Pons (tissue), 1 donor: ENCODE measurements at places on chromosomes 16 and 17.

GRCh38 chr16:55043499-55043898 lies 112.8 kb downstream of the IRX5 start:
- no peak for DNase-seq

GRCh38 chr16:84603940-84604339 lies 13.9 kb downstream of the COTL1 start:
- DNase-seq, result no peak

DNA sequence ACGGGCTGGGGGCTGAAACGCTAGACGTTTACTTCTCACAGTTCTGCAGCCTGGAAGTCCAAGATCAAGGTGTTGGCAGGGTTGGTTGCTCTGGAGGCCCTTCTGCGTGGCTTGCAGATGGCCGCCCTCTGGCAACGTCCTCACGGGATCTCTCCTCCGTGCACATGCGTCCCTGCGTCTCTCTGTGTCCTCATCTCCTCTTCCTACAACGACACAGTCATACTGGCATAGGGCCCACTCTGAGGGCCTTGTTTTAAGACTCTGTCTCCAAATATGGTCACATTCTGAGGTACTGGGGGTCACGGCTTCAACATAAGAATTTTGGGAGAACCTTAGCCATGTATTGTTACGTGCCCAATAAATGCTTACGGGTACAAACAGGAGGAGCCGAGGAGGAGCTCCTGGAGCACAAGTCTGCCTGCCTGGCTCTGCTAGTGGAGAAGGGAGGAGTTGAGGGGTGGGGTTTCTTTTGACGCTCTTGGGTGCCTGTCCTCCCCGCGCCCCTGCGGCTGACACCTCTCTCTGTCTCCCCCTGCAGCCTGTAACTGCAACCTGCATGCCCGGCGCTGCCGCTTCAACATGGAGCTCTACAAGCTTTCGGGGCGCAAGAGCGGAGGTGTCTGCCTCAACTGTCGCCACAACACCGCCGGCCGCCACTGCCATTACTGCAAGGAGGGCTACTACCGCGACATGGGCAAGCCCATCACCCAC lies 141.1 kb downstream of the NTN1 start:
- DNase-seq, result no peak

DNA sequence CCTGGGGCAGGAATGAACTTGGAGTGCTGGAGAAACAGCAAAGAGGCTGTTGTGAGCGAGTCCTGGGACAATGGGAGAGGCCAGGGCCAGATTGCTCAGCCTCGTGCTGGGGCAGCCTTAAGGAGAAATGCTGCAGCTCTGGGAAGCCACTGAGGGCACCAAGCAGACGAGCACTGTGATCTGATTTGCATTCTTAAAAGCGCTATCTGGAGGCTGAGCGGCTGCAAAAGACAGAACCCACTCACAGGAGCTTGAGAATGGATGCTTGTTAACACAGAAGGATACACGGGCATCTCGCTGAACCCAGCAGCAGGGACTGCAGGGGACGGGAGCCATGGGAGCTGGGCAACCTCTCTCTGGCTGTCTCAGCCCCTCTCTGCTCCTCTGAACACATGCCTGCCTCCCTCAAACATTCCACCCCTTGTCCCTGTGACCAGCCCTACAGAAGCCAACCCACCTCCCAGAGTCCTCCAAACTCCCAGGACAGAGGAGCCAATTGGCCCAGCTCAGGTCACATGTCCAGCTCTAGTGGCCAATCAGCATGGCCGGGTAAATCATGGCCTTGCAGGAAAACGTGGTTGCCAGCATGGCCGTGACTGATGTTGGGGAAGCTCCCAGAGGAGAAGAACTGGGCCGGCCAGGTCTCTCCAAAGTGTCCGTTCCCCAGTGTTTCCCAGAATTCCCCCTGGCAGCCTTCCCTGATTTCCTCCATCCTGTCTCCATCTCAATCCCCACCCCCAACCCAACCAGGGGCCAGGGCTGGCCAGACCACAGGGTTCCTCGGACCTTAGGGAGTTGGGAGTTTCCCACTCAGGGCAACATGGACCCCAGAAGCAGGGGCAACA lies 60.3 kb downstream of the GSG1L start:
- DNase-seq, result no peak

DNA sequence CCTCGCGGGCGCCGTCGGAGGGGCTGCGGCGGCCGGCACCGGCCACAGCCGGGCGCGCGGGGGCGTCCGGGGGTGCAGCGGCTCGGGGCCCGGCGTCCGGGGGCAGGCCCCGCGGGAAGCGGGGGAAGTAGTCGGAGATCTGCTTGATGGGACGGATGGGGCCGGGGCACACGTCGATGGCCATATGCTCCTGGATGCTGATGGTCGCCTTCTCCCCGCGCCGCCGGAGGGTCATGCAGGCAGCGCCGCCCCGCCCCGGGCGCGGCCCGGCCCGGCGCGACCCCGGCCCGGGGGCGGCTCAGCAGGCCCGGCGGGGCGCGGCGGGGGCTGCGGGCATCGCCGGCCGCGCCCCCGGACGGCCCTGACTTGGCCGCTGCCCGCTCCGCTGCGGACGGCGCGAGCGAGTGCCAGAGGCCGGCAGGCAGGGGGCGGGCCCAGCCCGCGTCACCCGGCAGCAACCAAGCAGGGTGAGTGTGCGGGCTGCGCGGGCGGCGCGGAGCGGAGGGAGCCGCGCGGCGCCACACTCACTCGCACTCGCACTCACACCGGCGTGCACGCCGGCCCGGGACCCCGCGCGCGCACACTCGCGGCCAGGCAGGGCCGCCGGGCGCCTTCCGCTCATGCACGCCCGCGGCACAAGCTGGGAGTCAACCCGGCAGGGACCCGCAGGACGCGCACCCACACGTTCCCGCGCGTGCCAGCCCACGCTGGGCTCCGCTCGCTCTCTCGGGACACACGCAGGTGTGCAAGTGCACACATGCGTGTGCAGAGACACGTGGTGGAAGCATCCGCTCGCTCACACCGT lies at the start of gene DOC2B:
Gene DOC2B, minus strand, starts transcription at position 406 of the 805 bp plus-strand sequence. Its CDS starts 171 bp downstream, at position 235.
- no peak for DNase-seq

DNA sequence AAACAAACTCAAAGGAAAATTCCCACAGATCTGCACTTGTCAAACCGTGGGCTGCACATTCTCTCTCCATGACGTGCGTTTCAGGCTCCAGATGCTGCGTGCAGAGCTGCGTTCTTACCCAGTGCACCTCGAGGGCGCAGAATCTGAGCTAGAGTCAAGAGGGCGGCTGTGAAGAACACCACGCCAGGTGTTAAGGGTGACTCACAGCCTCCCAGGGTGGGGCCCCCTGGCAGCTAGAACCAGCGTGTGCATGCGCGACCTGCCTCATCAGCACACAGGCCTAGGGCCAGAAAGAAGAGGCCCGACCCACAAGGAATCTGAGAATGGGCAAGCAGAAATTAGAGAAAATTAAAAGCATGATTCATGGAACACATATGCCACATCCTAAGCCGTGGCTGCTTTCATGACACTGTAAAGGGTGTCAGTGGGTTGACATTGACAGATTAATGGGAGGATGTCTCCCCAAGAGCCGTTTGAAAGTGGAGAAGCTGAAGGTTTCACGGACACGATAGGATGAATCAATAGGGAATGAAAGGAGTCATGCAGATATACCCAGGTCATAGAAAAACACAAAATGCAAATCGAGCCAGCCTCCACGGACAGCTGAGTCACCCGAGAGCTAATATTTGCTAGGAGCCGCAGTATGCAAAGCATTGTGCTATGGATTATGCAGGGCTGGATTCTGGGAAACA lies 29.0 kb downstream of the MARCHF10 start:
- DNase-seq, result no peak
